RWPE2 (cell line): ENCODE measurements at places on chromosomes 7 and 10.

DNA sequence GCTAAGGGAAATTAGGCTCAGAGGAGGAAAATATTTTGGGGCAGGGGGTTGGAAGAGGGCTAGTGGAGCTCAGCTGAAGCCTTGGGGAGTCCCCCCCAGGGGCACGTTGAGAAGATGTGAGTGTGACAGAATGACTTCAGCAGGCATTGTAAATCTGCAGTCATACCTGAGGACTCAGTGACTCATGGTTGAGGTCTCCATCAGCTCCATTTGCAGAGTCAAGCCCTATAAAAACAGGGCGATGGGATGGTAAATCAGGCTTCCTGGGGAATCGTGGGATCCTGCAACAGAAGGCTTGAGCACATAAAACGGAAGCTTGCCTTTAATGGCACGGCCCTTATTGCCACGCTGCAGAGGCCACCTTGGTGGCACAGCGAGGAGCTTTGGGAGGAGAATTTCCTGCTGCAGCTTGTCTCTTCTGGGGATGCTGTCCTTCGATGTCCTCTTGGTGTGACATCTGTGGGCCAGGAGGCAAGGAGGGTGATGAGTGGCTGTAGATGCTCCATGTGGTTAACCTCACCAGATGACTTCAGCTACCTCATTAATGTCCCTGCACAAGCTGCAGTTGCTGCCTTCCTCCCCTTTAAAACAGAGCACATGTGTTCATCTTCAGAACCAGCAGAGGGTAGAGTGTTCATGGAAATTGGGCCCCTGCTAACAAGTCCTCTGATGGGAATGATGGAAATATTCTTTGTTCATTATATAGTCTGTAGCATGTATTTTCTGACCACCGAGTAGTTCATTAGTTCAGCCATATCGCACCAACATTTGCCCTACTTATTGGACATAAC, 285.9 kb downstream of the LRMDA start:
- H3K27me3 ChIP-seq: peaks cover 16% of the 10 kb centered on the region
- no peaks in the 10 kb centered on the region for H3K36me3 ChIP-seq
- H3K4me1 ChIP-seq: no peaks in the 10 kb centered on the region
- H3K4me3 ChIP-seq: no peak overlapping the region
- no peak overlapping the region for H3K27ac ChIP-seq

DNA sequence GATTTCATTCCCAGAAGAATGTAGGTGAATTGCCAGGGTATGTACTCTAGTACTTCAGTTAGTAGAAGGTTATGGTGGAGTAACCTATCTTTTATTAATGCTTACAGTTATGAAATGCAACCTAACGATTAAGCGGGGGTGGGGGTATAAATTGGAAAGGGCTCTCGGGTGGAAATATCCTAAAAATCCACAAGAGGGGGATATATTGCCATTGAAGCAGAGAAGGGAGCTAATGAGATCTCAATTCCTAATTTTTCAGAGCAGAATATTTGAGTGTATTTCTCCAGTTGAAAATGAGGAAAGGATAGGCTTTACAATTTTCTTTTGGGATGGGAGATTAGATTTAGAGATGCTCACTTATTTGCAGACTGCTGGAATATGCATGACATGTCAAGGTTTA, 90.8 kb downstream of the DNAJB9 start:
- H3K27me3 ChIP-seq: no peaks in the 10 kb centered on the region
- H3K4me3 ChIP-seq: no peak overlapping the region
- no peak for DNase-seq
- no peaks in the 10 kb centered on the region for H3K36me3 ChIP-seq
- no peak overlapping the region for H3K27ac ChIP-seq
- no peaks in the 10 kb centered on the region for H3K4me1 ChIP-seq

- no peaks in the 10 kb centered on the region for H3K27me3 ChIP-seq
- H3K4me1 ChIP-seq: peaks cover 36% of the 10 kb centered on the region
Observed at GRCh38 chr7:105267244-105267643, 121.5 kb downstream of the SRPK2 start.

DNA sequence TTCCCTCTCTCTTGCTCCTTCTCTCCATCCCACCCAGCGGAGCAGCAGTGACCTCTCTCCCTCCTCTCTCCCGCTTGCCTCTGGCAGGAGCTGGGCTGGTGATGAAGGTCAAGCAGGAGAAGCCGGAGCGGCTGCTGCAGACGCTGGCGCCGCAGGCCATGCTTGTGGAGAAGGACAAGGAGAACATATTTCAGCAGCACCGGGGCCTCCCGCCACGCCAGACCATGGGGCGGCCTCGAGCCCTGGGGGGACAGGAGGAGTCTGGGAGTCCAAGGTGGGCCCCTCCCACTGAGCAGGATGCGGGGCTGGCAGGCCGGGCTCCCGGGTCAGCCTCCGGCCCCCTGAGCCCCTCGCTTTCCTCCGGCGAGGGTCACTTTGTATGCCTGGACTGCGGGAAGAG, 17.3 kb downstream of the ZNF775 start:
- no peak overlapping the region for H3K4me3 ChIP-seq
- no peak overlapping the region for H3K27ac ChIP-seq
- peaks cover 10% of the 10 kb centered on the region for H3K4me1 ChIP-seq

DNA sequence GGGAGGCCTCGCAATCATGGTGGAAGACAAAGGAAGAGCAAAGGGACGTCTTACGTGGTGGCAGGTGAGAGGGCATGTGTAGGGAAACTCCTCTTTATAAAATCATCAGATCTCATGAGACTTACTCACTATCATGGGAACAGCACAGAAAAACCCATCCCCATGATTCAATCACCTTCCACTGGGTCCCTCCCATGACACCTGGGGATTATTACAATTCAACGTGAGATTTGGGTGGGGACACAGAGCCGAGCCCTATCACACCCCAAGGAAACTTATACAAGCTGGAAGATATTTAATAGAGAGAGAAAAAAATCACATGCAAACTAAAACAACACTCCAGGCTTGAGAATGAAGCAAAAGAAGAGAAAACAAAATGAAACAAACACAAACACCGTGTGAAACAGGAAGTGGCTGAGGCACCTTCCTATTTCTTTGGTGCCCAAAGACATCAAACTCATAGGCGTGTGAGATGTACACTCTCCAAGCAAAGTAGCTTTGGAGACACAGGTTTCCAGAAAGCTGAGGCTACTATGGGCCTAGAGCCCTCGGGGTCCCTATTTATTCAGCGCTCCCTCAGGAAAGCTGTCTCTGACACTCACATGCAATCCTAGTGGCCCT, 97.2 kb downstream of the PRKCQ start:
- H3K4me1 ChIP-seq: no peaks in the 10 kb centered on the region
- H3K27me3 ChIP-seq: no peaks in the 10 kb centered on the region
- H3K27ac ChIP-seq: no peak overlapping the region
- no peaks in the 10 kb centered on the region for H3K36me3 ChIP-seq

GRCh38 chr10:26952094-26952493, 91.3 kb upstream of the ABI1 start:
- H3K4me1 ChIP-seq: no peaks in the 10 kb centered on the region
- no peak overlapping the region for H3K27ac ChIP-seq
- H3K36me3 ChIP-seq: no peaks in the 10 kb centered on the region
- no peak for DNase-seq
- no peak overlapping the region for H3K4me3 ChIP-seq

DNA sequence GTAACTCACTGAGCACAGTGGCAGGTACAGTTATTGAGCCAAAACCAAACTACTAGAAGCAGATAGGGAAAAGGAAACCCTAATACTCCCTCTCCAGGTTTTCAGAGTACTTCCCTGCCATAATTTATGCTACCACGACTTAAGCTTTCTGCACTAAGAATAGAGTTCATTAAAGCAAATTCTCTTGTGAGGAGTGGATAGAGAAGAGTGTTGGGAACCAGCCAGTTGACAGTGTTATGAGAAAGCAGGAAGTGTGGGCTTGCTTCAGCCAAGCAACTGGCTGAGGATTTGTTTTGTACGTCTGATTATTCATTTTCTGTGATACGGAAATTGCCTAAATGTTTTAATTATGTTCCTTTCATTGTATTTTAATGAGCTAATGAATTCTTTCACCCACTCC, 280.5 kb downstream of the KIF20B start:
- H3K27me3 ChIP-seq: no peaks in the 10 kb centered on the region
- no peak for DNase-seq
- H3K27ac ChIP-seq: no peak overlapping the region

DNA sequence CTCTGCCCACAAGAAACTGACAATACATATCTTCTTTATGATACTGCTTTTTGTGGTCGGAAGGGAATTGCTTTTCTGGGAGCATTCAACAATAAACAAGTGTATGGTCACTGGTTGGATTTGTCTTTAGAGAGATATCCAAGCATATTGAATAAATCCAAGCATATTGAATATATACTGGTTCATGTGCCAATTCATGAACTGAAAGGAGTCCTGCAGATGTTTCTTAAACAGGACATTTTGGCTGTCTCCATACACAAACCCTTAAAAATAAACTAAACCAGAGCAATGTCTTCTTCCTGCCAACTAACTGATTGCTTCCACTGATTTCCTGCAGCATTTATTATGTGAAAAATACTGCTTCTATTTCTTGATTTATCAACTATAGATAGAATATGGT, 173.9 kb downstream of the FOXP2 start:
- no peaks in the 10 kb centered on the region for H3K27me3 ChIP-seq
- H3K4me1 ChIP-seq: no peaks in the 10 kb centered on the region
- H3K4me3 ChIP-seq: no peak overlapping the region
- H3K27ac ChIP-seq: no peak overlapping the region

DNA sequence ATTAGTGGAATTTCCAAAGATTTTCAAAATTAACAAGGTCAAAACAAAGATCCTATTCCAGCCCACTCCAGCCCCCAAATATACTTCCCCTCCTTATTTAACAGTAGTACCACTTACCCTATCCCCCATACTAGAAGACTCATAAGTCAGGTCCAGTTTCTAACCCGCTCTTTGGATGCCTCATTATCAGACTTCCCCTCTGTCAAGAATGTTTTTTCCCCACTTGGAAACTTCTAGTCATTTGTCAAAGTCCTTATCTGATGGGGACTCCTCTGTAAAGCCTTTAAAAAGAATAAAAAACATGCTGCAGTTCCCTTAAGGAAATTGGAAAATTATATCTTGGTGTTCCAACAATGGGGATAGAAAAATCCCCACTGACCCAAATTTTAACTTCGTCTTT, 70.1 kb downstream of the IMMP2L start:
- H3K4me3 ChIP-seq: no peak overlapping the region
- H3K27ac ChIP-seq: no peak overlapping the region
- H3K4me1 ChIP-seq: no peaks in the 10 kb centered on the region
- no peaks in the 10 kb centered on the region for H3K27me3 ChIP-seq
- no peaks in the 10 kb centered on the region; the same call in 1 of the 2 replicates for H3K36me3 ChIP-seq
- DNase-seq: no peak

DNA sequence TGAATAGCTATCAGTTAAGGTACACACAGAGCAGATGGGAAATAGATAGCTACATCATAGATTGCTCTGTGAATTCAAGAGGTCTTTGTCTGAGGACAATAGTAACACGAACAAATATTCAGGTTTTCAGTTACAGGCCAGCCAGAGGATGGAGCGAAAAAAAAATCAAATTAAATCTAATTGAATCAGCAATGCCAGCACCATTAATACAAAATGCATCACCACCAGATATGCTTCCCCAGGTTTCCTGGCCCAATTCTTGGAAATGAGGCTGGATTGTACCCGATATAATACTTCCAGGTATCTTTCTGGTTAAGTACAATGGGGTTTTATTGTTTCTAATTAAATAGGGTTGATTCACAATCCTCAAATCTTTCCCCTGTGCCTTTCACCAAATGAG, 975.8 kb upstream of the AUTS2 start:
- H3K4me1 ChIP-seq: no peaks in the 10 kb centered on the region
- H3K27me3 ChIP-seq: no peaks in the 10 kb centered on the region

DNA sequence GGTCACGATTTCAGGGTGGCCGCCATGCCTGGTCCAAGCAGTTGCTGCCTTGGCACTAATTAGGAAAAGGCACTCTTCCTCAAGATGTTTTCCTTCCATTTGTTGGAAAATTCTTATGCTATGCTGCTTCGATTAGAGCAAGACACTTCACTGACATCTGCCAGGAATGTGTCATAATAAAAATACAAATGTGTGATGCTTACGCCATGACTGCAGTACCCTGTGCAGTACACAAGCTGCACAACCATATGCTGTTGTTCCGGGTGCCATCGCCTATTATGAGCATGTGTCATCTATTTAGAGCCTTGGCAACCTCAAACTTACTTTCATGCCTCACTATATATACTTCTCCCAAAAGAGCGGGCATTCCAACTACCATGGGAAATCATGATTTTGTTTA, 14.9 kb upstream of the MPP7 start:
- no peaks in the 10 kb centered on the region for H3K36me3 ChIP-seq
- no peak for DNase-seq
- H3K27ac ChIP-seq: no peak overlapping the region
- no peaks in the 10 kb centered on the region for H3K4me1 ChIP-seq

DNA sequence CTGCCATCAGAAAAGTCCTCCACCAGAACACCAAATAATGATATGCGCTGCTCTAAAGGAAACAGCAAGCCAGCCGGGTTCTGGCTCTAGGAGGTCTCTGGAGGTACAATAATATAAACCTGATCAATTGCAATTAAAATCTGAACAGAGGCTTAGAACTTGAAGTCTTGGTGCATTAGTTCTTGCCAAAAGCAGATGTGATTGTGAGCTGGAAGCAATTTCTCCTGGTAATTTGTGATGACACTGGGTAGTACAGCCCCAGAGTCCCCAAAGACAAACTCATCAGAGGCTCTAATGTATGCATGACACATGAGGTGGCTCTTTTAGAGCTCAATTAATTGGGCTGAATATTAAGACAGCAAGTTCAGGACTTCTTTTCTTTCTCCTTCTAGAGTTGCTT, 3.3 kb downstream of the ETV1 start:
- H3K27ac ChIP-seq: no peak overlapping the region
- H3K36me3 ChIP-seq: no peaks in the 10 kb centered on the region
- no peak overlapping the region for H3K4me3 ChIP-seq
- DNase-seq: no peak
- H3K4me1 ChIP-seq: peaks cover 13% of the 10 kb centered on the region

DNA sequence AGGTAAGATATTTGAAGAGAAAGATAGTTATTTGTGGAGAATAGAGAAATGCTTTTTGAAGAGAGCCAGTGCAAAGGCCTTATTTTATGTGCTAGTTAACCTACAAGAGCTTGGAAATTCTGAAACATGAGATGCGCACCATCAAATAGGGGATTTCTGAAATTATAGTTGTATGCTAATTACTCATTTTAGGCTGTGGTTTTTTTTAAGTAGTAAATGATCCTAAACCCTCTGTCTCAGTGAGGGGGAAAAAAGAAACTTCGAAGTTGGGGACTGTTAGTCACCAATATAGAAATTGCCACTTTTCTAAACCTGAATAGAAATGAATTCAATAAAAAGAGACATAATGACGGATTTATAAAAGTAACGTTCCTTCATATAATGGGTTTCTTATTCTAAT, 119.3 kb upstream of the MDFIC start:
- no peaks in the 10 kb centered on the region for H3K27me3 ChIP-seq
- no peak overlapping the region for H3K4me3 ChIP-seq
- no peak for DNase-seq
